ENCODE measurements at places on chromosomes 16 and 17.

- DNase-seq = peak; percentile 41
Observed at GRCh38 chr17:35795007-35795870, at the start of gene MMP28. TSS of gene MMP28 (minus strand) at chr17:35795641. CDS start at chr17:35795377, 264 bp downstream.

- no peak for DNase-seq
Observed at GRCh38 chr17:17030515-17031211, 11.6 kb upstream of the MPRIP start.

- DNase-seq = no peak
Observed at GRCh38 chr16:10906914-10907756, 30.1 kb downstream of the CIITA start.

DNA sequence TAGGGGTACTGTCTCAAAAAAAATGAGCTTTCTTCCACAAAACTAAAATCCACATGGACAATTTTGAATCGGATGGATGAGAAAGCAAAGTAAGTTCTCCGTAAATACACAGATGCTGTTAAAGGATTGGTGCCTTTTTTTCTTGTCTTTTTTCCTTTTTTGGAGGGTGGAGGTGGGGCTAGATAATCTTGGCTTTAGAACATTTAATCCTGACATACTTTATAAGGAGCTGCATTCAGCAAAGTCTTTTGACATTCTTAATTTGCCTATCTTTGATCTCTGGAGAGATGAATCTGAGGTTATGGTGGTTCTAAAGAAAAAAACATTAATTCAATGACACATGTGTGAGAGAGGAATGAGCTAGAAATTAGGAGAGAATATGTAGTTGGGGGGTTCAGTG, 312.3 kb upstream of the KCNJ16 start:
- DNase-seq = no peak

DNA sequence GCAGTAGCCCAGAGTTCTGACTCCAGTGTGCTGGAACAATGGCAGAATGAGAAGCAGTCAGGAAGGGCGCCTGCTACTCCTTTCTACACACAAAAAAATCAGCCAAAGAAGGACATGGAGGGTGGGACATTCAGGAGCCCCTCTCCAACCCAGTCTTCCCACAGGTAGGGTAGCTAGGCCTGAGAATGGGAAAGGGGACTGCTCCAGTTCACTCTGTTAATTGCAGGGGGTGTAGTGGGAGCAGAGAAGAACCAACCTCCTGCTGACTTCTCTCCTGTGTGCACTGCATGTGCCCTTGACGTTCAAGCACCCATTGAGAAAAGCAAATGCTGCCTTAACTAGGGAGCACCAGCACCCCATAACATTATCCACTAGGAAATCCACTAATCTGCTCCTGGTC, 119.1 kb upstream of the IRX6 start:
- no peak for DNase-seq

DNA sequence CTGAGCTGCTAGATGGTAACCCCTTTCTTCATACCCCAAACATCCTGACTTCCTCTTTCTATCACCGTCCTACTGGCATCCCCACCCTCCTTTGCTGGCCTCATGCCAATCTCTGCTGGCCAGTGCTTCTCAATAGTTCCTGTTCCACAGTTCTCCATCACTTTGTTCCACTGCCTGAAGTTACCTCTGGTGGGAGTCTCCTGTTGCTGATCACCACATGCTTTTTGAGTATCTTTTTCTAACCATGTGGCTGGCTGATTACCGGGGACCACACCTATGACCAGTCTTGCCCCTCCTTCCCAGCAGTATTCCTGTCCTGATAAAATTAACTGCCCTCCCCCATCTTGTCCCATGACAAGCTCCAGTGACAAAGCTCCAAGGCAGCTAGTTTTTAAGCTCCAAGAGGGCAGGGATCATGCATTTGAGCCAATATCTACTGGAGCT, 380.4 kb upstream of the CCL2 start:
- no peak for DNase-seq

DNA sequence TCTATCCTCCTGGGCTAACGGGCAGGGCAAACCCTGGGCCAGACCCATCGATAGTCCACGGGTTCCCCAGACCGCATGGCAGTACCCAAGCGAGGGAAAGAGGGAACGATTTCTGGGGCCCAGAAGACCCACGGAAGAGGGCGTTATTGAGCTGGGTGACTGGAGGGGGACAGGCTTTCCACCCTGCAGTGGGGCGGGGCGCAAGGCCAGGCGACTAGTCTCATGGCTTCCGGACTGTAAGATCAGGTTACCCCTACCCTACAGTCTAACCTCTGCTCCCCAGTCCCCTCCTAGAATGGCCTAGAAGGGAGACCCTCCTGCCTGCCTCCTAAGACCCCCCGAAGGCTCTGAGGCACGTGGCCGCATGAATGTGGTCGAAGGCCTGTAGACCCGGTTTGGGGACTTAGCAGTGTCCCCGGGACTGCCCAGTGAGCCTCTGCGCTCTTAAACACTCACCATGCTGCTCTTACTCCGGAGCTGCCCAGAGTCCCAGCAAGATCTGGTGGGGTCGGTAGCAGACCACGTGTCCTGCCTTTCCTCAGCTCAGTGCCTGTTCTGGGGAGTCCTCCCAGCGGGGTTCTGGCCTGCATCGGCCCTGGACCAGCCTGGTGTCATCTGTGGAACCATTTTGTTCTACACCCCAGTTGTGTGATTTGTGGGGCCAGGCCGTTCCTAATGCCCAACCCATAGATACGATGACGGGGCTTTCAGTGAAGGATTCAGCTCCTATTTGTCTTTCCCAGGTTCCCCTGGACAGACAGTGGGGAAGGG, 13.2 kb upstream of the AURKB start:
- peak; percentile 71 for DNase-seq

GRCh38 chr16:57112403-57113041, 20.1 kb downstream of the CPNE2 start:
- DNase-seq = no peak

DNA sequence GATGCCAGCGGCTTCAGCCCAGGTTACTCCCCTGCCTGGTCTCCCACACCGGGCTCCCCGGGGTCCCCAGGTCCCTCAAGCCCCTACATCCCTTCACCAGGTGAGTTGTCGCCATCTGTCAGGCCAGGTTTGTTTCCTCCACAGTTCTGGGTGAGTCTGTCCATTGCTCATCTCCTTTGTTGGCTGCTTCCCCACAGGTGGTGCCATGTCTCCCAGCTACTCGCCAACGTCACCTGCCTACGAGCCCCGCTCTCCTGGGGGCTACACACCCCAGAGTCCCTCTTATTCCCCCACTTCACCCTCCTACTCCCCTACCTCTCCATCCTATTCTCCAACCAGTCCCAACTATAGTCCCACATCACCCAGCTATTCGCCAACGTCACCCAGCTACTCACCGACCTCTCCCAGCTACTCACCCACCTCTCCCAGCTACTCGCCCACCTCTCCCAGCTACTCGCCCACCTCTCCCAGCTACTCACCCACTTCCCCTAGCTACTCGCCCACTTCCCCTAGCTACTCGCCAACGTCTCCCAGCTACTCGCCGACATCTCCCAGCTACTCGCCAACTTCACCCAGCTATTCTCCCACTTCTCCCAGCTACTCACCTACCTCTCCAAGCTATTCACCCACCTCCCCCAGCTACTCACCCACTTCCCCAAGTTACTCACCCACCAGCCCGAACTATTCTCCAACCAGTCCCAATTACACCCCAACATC, 28.8 kb downstream of the POLR2A start:
- DNase-seq = no peak

DNA sequence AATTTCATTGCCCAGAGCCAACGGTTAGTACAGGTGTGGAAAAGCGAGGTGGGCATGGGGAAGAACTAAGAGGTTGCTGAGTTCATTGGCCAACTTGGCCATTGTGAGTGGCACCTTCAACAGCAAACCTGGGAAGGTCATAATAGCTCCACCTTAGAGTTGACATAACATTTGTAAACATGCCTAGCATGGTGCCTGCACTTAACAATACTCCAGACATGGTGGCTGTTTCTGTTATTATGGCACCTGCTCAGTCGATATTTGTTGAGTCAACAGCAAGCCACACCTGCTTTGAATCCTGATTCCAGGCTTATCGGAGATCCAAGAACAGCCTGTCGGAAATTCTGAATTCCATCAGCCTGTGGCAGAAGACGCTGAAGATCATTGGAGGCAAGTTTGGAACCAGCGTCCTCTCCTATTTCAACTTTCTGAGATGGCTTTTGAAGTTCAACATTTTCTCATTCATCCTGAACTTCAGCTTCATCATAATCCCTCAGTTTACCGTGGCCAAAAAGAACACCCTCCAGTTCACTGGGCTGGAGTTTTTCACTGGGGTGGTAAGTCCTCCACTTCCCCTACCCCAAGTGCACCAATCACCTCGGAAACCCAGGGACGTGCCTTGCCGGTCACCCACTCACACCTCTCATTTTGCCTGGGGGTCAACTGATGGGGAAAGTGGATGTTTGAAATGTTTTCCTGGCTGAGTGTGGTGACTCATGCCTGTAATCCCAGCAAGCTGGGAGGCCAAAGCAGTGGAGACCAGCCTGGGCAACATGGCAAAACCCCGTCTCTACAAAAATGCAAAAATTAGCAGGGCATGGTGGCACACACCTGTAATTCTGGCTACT, 46.0 kb downstream of the TMC5 start:
- DNase-seq = no peak

DNA sequence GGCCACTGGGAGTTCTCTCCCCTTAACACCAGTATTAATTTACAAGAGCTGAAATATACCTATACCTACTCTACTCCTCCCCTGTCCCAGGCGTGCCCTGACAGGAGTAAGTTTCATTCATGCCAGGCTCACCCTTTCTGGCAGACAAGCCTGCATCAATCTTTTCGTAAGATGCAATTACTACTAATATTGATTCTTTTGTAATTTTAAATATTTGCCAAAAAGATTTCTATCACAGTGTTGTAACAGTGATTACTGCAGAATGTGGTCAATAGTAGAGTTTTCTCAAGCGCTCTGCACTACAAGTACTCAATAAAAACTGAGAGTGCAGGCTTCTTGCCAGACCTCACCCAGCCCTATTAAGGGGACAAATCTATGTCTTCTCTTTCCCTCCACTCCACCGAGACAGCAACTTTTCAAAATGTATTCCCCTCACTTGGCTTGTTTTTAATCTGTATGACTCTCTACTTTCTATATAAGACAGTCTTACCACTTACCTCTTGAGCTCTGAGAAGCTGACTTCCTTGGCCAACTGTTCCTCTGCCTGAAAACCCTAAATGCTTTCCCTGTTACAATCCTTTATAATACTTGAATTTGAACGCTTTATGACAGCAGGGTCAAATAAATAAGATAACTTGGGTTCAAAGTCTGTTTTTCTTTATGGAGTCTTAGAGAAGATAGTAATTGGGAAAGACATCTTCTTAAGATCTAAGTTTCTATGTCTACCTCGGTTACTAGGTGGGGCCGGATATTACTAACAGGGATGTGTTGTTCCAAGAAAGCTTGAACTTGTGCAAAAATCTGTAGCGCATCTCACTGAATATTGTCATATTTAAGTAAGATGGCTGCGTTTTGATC, at the start of gene TMIGD1:
Gene TMIGD1, minus strand, starts transcription at position 555 of the 858 bp plus-strand sequence. CDS start 1,924 bp downstream, outside the sequence.
- no peak for DNase-seq

GRCh38 chr16:87389245-87389644, 2.9 kb upstream of the MAP1LC3B start:
- DNase-seq = no peak

- DNase-seq = no peak
Observed at GRCh38 chr16:30065943-30066760, 592 bp downstream of the ALDOA start.

DNA sequence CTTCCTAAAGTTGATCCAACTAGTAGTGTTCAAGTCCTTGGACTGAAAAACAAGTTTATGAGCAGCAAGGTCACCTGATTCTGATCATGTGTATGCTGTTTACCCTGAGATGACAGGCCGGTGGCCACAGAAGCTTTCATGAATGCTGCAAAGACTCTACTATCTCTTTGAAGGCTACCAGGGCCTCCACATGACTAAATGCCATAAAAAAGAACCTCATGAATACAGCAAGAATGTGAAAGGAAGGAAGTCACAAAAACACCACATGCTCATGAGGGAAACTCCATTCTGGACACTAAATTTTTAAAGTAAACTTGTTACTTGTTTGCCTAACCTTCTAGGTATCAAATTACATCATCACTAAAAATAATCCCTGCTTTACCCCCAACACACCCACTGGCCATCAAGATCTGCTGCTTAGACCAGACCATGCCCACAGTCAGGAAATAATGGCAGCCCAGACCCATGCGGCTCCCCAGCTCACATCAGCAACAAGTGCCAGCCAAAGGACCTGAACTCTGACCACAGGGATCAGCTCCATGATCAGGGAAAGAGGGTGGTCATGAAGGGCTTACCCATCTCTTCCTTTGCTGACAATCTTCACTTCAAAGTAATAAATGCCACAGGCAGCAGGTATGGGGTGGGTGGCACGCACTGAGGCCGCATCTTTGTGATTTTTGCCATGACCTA, 1.4 kb downstream of the RANBP10 start:
- DNase-seq = peak; percentile 16

DNA sequence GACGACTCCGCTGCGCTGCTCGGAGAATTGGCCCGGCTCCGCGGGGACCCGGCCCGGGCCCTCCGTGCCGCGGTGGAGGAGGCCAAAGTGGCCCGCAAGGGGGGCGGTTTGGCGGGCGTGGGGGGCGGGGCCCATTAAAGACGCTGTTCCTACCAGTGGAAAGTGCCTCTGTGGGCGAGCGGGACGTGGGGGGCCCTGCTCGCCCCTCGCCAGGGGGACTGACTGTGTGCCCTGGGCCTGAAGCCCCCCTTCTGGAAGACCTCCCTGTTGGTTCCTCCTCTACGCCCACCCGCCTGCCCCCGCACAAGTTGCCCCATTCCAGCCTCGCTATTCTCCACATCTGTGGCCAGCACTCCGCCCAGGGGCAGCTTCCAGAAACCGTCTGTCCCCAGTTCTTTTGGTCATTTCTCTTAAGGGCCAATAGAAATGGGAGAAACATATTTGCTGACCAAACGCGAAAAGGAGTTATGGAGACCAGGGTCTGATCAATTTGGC, 1.9 kb upstream of the FGF11 start:
- no peak for DNase-seq

- DNase-seq = no peak
Observed at GRCh38 chr16:1029259-1029545, 43.3 kb upstream of the SSTR5 start.

DNA sequence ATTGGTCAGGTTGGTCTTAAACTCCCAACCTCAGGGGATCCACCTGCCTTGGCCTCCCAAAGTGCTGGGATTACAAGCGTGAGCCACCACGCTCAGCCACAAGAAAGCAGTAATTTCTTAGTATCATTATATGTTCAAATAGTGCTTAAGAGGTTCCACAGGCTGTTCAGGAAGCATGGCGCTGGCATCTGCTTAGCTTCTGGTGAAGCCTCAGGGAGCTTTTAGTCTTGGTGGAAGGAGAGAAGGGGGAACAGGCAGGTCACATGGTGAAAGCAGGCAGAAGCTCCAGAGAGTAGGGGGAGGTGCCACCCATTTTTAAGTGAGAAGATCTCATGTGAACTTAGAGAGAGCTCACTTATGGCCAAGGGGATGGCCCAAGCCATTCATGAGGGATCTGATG, 3.7 kb upstream of the SEC14L1 start:
- no peak for DNase-seq

- peak; percentile 22 for DNase-seq
Observed at GRCh38 chr16:14672403-14672971, 21.6 kb downstream of the PLA2G10 start.

DNA sequence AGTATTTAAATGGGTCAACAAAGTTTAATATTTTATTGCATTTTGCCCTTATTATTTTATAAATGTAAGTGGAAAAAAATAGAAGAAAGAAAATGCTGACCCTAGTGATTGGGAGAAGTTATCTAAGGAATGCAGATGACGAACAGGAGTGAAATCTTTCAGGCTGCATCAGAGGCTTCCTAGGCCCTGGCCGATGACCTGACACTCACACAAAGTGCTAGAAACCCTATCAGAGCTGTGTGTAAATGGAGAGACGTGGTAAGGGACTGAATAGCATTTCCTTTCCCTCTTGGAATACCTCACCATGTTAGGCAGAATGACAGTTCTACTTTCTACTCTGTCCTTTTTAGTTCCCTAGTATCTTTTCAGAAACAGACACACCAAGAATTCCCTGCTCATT, 44.9 kb upstream of the CNEP1R1 start:
- no peak for DNase-seq

Data from activated CD4-positive, alpha-beta T cell treated with anti-CD3 and anti-CD28 coated beads, Interleukin-2, Interleukin-6, amounts not matched to agents 100 ng/mL and 50 ng/mL, durations not matched to agents 16 hours and 8 hours (primary cell).